ENCODE measurements at places on chromosomes 12 and 14. TPM values are rescaled to one million over a fixed set of nuclear protein-coding genes. Genes with fewer than 3 reads are reported as not detected.

The OTUB2 gene
- 0.23 TPM for total RNA-seq

The CIDEB gene
- 22.8 TPM for total RNA-seq

DNA sequence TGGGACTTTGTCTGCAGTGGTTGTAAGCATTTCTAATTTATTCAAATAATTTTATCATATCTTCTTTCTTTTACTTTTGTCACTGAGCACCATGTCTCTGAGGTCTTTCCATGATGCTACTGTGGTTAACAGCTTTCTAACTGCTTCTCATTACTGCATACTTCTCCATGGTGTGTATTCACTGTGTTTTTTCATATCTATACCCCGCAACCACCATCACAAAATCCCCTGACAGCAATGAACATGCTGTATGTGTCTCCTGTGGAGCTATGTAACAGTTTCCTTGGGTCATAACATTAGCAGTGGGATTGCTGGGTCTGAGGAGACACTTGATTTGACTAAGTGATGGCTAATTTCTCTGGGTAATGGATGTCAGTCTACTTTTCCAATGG lies 29.2 kb upstream of the CHST11 start:
- no peak for DNase-seq

The KERA gene
- not detected for total RNA-seq
